ENCODE measurements at places on chromosomes 5 and 9.

GRCh38 chr9:23120630-23121029, 674.0 kb downstream of the DMRTA1 start:
- no peak for DNase-seq

DNA sequence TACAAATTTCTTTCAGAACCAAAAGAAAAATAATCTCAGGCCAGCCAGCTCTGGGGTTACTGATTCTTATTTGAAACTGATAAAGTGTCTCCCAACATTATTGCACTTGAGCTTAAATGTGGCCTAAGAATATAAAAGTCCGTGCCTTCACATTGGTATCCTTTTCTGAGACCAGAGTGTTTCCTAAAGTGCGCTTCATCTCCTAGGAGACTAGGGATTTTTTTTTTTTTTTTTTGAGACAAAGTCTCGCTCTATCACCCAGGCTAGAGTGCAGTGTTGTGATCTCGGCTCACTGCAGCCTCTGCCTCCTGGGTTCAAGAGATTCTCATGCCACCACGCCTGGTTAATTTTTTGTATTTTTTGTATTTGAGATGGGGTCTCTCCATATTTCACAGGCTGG, 23.6 kb upstream of the KCNIP1 start:
- no peak for DNase-seq

DNA sequence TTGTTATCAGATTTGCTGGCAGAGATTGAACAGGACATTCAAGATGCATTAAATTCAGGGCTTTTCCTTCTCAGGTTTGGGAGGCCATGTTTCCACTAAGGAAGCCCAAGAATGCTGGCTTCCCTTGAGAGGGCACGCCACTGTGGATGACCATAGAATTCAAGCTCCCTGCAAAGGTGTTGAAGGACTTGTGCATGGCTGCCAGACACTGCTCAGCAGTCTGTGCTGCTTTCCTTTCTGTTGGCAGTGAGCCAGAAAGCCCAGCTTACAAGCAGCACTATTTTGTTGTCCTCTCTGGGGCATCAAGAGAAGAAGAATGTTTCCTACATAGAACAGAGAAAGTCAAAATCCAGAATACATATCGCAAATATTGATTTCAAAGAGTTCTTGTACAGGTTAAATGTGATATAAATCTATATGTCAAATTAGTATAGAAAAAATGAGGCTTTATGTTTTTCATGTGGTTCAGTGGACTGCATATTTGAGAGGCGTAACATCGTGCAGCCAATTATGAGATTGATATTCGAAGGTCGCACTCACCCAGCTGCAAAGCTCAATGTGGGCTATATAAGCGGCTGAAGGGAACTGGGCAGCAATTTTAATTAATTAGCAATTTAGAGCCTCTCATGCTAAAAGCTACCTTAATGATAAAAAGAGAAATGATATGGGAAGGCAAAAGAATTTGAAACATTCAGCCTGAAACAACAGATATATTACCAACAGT, 103.1 kb upstream of the ISL1 start:
- no peak for DNase-seq

GRCh38 chr5:65029178-65029577, 260.4 kb downstream of the CWC27 start:
- no peak for DNase-seq

DNA sequence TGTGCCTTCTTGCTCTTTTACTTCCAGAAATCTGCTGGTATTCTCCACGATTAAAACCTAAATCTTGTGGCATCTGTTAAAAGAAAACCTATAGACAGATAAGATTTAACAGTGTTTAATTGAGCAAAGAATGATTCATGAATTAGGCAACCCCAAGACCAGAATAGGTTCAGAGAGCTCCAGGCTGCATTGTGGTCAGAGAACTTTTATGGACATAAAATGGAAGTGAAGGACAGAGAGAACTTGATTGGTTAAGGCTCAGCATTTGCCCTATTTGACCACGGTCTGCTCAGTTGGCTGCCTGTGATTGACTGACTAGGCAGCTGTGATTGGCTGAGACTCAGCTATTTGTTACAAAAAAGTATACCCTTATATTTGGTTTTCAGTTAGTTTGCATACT, 10.4 kb upstream of the SLC36A2 start:
- DNase-seq = no peak

- no peak for DNase-seq
Observed at GRCh38 chr9:98236901-98237487, 18.5 kb downstream of the TBC1D2 start.

DNA sequence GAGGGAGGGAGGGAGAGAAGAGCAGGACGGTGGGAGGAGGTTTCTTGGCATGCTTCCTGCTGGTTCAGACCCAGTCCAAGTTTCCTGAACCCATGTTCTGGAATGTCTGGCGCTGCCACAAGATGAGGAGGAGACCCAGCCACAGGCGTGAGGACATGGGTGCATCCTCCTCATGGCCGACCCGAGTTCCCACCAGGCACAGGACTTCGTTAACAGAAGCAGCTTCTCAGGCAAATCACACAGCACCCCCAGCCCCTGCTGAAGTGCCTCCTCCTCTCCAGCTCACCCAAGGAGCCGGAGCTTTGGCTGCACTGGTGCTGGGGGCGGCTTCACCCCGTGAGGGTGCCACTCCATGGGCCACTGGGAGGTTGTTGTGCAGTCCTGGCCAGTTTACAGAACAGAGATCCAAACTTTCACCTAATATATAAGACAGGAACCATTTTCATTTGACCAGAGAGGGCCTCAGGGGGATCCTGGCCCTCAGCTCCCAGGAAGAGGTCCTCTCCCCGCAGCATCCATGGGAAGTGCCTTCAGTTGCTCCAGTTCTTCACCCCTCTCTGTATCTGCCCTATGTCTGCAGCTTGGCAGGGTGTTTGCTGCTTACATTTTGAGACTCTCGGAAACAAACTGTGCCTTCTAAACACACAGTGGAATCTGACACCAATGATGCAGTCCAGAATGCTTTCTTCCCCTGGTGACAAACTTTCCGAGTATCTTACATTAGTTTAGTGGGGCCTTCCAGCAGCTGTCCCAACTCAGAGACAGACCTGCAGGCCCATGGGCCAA, 10.2 kb upstream of the NKD2 start:
- DNase-seq = no peak

DNA sequence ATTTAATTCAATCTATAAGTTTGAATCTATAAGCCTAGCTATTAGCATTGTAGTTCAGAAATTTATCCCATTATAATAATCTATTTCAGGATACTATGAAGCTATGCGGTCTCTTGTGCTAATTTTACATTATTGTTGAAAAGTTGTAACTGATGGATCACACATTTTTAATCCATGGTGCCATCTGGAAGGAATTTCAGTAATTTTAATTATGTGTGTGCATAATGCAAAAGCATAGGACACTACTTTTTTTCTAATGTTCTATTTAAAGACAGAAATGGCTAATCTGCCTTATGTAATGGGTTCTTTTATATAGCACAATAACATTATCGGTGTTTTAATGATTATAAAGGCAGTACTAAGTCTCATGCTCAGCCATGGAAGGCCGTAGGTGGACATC, 90.6 kb downstream of the HOMER1 start:
- DNase-seq = no peak

- DNase-seq = no peak
Observed at GRCh38 chr5:135344349-135344748, 54.7 kb downstream of the MACROH2A1 start.

DNA sequence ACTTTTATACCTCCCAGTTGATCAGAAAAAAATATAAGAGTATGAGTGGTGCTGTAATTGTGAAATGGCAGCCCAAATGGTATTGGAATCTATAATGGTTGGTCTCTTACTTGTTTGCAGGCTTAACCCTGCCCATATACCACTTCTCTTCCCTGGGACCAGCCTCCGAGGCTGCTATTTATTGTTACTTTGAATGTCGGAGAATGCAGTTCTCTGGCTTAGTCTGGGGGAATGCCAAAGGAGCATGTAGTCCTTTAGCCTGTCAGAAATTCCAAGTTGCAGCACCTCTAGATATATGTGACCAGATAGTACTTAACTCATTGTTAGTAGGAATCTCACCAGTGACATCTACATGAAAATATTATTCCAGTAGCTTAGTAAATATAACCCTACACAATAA, 47.5 kb downstream of the SLC44A1 start:
- no peak for DNase-seq

- no peak for DNase-seq
Observed at GRCh38 chr9:82706786-82707185, 356.2 kb downstream of the RASEF start.

DNA sequence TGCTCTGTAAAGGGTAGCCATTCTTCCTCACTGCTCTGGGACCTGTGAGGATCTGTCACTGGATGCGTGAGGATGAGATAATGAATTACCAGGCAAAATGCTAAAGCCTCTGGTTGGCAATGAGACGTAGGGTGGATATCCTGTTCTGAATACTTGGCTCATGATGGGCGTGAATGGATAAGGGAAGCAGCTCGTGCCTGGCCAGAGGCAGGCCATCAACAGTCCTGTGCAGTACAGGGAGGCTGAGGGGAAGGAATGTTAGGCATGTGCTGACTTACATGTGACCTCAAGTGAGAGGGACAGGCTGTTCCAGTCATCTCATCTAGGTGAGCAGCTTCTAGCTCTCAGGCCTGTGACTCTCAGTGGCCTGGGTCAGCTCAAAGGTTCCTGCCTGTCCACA, 172.8 kb downstream of the CARTPT start:
- DNase-seq = no peak

GRCh38 chr9:94779031-94779430, 52.5 kb downstream of the AOPEP start:
- DNase-seq = no peak

GRCh38 chr9:94083384-94083783, 880 bp upstream of the PTPDC1 start:
- no peak for DNase-seq

DNA sequence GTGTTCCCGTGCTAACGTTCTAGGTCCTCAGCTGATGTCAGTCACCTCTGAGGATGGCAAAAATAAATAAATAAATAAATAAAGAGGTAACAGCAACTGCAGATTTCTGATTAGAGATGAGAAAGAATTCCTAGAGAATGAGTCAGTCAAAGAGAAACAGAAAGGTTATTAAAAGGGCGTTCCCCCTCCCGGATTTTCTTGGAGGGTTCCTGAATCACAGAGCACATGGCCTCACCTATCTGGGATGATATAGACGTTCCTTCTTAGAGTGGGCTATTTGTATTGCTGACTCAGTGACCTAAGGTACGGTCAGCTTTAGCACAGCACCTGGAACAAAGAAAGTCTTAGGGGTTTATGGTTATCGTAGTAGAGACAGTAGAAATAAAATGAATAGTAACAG, 30.6 kb downstream of the HTR4 start:
- no peak for DNase-seq

- DNase-seq = no peak
Observed at GRCh38 chr5:143383988-143384387, 19.5 kb downstream of the NR3C1 start.

DNA sequence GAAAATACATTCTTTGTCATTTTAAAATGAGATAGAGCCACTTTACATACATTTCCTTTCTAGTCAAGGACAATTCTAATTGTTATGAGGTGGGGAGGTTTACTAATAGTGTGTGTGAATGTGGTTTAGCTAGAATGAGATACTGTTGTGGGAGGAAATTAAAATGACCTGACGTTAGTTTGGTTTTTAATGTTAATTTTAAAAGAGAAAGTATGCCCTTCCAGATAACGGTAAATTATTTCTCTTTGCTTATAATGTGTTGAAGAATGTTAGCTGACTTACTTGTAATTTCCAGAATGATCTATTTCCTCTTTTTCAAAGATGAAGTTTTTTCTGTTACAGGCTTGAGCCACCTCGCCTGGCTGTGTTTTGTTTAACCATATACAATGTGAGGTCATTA, 1.7 kb upstream of the TAF7 start:
- DNase-seq = peak; percentile 44

GRCh38 chr5:173055042-173055721, 970 bp upstream of the CREBRF start:
- DNase-seq = no peak

- DNase-seq = no peak
Observed at GRCh38 chr5:168002116-168002515, 289.3 kb upstream of the WWC1 start.

- no peak for DNase-seq
Observed at GRCh38 chr5:116347657-116348056, 227.0 kb downstream of the SEMA6A start.

- DNase-seq = no peak
Observed at GRCh38 chr5:62127098-62127736, 178.8 kb upstream of the KIF2A start.

- no peak for DNase-seq
Observed at GRCh38 chr5:87850843-87851242, 417.8 kb downstream of the TMEM161B start.

DNA sequence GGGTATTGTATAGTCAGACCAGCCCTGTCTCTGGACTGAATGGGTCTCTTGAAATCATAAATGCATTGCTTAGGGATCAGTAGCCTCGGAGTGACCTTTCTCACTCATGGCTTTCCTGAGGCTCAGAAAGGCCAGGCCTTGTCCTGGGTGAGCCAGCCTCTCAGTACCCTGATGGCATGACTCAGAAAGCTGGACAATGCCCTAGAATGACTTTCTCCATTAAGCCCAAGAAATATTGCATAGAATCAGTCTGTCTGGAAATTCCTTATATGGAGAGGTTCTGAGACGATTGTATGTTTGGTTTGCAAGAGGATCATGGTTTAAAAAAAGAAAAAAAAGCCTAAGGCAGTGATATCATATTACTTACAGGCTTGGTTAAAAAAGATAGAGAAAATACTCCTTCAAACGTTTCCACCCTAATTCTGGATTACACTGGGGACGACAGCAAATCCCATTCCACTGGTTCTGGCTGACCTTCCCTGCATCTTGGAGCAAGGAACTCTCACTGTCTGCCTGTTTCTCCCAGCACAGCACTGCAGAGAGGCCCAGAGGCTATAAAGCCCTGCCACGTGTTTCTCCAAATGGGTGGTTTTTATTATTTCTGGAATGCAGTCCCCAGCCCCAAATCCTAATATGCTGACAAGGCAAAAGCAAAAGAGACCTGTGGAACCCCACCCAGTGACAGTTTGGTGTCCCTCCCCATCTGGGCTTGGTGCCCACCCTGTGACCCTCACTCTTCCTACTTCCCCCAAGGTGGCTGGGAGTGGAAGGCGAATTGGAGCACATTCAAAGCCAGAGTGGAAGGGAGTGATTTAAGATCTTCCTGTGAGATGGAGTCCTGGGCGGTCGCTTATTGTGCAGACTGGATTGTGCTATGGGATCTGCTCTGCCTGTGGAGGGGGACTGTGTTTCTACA, 34.4 kb downstream of the MAP1B start:
- DNase-seq = no peak
